Vagina (tissue), 2 donors: ENCODE measurements at places on chromosomes 1 and 21.

DNA sequence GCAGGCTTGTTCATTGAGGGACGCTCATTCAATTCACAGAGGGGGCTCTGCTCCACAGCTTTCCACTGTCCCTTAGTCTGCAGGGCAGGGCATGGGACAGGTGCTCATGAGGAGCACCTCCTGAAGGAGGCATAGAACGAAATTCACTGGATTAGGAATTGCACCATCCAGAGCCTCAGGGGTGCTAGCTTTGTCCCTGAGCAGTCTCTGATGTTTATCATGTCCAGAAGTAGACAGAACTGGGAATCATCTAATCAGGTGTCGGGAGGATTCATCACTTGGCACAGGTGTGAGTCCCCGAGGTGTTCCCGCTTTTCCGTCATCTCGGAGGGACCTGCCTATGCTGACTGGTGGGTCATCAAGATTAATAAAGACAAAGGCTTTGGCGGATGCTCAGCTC lies 321.4 kb downstream of the AJAP1 start:
- DNase-seq, result peak; percentile 61
- H3K36me3 ChIP-seq, result no peaks in the 10 kb centered on the region
- H3K4me1 ChIP-seq, result no peaks in the 10 kb centered on the region

GRCh38 chr1:153519242-153519641 lies 16.5 kb downstream of the S100A6 start:
- H3K4me1 ChIP-seq, result peaks cover 7% of the 10 kb centered on the region
- DNase-seq, result peak; percentile 37
- no peaks in the 10 kb centered on the region for H3K27me3 ChIP-seq
- H3K36me3 ChIP-seq, result no peaks in the 10 kb centered on the region
- no peak overlapping the region for H3K4me3 ChIP-seq
- no peak overlapping the region for H3K27ac ChIP-seq

DNA sequence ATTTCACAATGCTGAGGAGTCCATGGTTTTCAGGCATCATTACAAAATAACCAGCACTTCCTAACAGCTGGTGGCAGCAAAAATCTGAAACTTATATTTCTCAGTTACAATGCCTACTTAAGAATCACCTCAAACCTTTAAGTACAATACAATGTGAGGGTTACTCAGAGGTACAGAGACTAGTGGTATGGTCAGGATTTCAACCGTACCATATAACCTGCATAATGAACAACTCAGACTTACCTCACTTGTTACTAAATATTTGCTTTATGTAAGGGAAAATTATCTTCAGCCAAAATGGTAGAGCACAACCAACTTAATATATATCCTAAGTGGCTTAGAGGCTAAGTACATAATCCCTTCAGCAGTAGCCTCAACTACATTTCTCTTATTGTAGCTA lies 344.5 kb downstream of the SMYD3 start:
- peaks cover 5% of the 10 kb centered on the region for H3K4me1 ChIP-seq
- no peak overlapping the region for H3K4me3 ChIP-seq
- H3K36me3 ChIP-seq, result no peaks in the 10 kb centered on the region
- H3K27ac ChIP-seq, result no peak overlapping the region
- H3K27me3 ChIP-seq, result no peaks in the 10 kb centered on the region

DNA sequence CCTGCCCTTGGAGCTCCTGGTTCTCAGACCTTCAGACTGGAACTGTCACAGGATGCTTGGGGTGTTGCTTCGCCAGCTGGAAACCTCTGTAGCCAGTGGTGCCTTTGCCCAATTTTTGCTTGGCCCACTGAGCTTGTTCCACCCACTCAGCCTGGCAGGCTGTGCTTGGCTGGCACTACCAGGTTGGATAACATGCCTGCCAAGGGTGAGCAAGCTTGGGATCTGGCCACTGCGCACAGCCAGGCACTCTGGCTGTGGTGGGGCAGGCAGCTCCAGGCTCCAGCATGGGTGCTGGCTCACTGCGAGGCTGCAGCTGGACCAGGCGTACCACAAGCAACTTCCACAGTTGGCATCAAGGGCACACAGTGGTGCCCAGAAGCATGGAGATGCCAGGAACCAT lies 967.8 kb upstream of the NCAM2 start:
- no peaks in the 10 kb centered on the region for H3K27me3 ChIP-seq
- no peak overlapping the region for H3K27ac ChIP-seq
- no peak for DNase-seq
- no peak overlapping the region for H3K4me3 ChIP-seq

- DNase-seq, result no peak
- H3K27me3 ChIP-seq, result no peaks in the 10 kb centered on the region
- no peak overlapping the region for H3K4me3 ChIP-seq
- no peaks in the 10 kb centered on the region for H3K36me3 ChIP-seq
These were observed 29.4 kb downstream of the PALMD start for GRCh38 chr1:99675292-99675691.

DNA sequence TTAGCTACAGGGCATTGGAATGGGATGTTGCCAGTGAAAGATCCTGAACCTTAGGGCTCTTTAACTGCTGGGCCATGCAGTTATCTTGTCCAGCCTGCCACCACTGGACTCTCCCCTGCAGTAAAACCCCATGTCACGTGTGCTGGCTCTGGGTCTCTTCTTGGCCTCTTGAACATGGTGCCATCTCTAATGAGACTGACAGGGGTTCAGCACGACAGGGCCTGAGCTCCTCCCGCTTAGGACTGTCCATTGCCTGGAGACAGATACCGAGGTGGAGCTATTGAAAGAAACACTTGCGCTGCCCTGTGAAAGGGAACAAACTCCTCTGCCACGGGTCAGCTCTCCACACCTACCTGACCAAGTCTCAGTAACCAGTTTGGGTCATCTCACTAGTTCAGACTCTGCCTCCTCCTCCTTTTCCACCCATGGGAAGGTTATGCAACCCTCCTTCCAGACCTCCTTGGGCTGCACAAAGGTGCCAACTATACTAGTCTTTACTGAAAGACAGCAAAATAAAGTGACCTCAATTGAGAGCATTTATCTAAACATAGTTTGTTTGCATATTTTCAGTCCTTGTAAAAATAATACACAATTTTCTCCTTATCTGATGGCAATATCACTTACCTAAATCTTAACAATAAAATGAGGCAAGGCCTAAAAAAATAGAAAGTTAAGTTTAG lies 66.0 kb downstream of the GNG12 start:
- peak overlapping the region; percentile 65 for H3K27ac ChIP-seq
- no peaks in the 10 kb centered on the region for H3K27me3 ChIP-seq
- H3K4me3 ChIP-seq, result no peak overlapping the region
- peaks cover 24% of the 10 kb centered on the region for H3K4me1 ChIP-seq

DNA sequence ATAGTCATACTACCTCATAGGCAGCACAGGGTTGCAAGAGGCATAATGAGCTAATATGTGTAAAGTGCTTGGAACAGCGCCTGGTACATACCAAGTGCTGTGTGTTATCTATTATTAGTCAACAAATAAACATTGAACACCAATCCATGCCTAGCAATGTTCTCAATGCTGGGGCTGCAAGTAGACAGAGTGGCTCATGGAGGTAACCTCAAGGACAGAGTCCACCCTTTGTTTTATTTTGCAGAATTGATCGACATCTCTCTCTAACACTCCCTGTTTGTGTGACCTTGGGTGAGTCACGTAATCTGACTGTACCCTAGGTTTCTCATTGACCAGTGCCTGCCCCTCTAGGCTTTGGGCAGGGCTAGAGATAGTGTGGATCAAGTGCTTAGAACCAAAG lies 164.0 kb upstream of the KLHDC7A start:
- no peaks in the 10 kb centered on the region for H3K4me1 ChIP-seq
- H3K27ac ChIP-seq, result no peak overlapping the region
- no peak for DNase-seq
- no peak overlapping the region for H3K4me3 ChIP-seq
- H3K27me3 ChIP-seq, result no peaks in the 10 kb centered on the region

- H3K36me3 ChIP-seq, result no peaks in the 10 kb centered on the region
- H3K4me3 ChIP-seq, result no peak overlapping the region
- H3K27me3 ChIP-seq, result no peaks in the 10 kb centered on the region
- H3K27ac ChIP-seq, result no peak overlapping the region
- peaks cover 24% of the 10 kb centered on the region for H3K4me1 ChIP-seq
These were observed 25.2 kb upstream of the DYRK1A start for GRCh38 chr21:37341254-37341960.

GRCh38 chr1:47786316-47786715 lies 210.9 kb downstream of the TRABD2B start:
- no peak for DNase-seq
- no peaks in the 10 kb centered on the region for H3K36me3 ChIP-seq
- H3K27ac ChIP-seq, result no peak overlapping the region
- no peak overlapping the region for H3K4me3 ChIP-seq

GRCh38 chr21:38219049-38219628 lies 37.7 kb upstream of the KCNJ15 start:
- H3K27ac ChIP-seq, result no peak overlapping the region
- no peaks in the 10 kb centered on the region for H3K27me3 ChIP-seq
- no peaks in the 10 kb centered on the region for H3K36me3 ChIP-seq
- DNase-seq, result no peak
- H3K4me3 ChIP-seq, result no peak overlapping the region
- H3K4me1 ChIP-seq, result no peaks in the 10 kb centered on the region

DNA sequence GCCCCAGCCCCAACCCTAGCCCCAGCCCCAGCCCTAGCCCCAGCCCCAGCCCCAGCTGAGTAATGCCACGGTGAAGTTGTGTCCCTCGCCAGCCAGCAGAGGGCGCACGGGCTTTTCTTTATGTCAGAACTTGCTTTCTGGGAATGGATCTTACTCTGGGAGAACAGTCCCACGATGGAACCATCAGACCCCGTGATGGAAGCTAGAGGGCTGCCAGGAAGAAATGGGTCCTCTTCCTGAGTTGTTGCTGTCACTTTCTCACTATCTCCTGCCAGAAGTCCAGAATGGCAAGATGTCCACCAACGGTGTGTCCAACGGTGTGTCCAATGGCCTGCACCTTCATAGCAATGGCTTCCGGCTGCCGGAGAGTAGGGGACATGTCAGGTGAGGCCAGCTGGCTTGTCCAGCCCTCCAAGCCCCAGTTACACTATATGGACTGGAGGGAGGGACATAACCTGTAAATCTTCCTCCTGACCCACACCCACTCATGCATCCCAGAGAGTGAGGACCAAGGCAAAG lies 25.1 kb upstream of the TMEM222 start:
- peaks cover 41% of the 10 kb centered on the region for H3K4me1 ChIP-seq
- H3K27me3 ChIP-seq, result no peaks in the 10 kb centered on the region
- no peak for DNase-seq
- no peak overlapping the region for H3K4me3 ChIP-seq
- no peaks in the 10 kb centered on the region for H3K36me3 ChIP-seq

DNA sequence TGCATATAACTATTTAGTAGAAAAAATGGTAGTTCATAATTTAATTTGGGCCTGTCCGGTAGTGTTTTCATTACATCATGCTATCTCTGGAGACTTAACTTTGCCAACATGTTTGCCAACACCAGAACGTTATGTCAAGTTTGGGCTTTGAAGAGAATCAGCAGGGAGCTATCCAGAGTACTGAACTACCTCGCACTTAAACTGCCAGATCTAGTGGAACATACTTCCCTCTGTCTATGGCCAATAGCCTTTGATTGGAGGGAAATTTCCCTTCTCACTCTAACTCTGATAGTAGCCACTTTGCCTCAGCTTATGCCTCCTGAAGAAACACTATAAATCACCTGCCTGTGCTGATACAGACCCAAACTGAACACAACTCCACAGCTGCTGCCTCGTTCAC lies 10.0 kb downstream of the LRRC53 start:
- no peaks in the 10 kb centered on the region for H3K27me3 ChIP-seq
- no peak overlapping the region for H3K27ac ChIP-seq
- DNase-seq, result no peak
- no peaks in the 10 kb centered on the region for H3K36me3 ChIP-seq

DNA sequence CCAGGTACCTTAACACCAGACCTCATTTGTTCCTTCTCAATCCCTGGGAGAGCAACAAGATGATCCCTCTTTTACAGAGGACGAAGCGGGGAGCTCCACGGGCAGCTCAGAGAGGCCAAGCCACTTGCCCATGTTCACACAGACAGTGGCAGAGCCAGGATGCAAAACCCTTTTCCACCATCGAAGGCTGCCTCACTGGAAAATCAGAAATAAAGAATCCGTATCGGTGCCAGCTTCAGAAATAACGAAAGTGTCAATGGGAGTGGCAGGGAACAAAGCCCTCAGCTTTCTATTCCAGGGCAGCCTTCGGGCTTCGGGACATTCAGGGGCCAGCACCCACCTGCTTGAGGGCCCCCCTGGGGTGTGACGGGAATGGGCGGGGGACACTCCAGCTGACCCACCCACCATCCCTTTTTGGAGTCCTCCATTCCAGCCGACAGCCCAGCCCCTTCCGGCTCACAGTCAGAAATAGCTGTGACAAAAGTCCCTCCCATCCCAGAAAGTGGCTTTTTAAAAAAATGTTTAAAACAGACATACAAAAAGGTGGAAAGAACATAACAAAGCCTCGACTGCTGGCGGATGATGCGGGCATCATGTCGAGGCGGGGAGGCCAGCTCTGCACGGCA lies 6.0 kb downstream of the IFFO2 start:
- no peaks in the 10 kb centered on the region for H3K36me3 ChIP-seq
- H3K4me1 ChIP-seq, result peaks cover 100% of the 10 kb centered on the region
- peak overlapping the region; percentile 89 for H3K27ac ChIP-seq
- no peaks in the 10 kb centered on the region for H3K27me3 ChIP-seq
- DNase-seq, result no peak

DNA sequence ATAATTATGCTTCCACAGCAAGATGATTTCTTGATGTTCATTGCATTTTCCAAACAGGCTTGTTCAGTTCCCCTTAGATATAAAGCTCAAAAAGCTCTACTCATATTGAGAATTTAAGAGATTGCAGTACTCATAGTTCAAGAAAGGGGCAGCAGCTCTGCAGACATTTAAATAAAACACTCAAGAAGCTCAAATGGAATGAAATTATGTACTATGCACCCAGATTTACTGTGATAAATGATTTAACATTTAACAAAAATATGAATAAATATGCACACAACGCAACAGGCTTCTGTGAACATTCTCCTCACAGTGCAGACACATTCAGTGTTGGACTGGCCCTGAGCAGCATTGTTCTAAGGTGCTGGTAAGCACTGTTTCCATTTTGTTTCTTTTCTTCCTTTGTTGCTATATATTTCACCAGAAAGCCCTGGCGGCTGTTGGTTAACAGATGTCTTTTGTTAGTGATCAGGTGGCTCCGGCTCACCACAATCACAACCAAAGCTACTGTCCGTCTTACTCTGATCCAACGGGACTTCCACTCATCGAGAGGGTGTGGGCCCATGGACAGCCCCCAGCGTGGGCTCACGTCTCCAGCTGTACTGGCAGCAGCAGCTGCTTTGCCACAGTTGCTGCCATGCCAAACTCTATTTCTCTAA lies 1440.3 kb downstream of the NCAM2 start:
- no peak overlapping the region for H3K4me3 ChIP-seq
- no peaks in the 10 kb centered on the region for H3K36me3 ChIP-seq
- H3K27ac ChIP-seq, result no peak overlapping the region
- H3K4me1 ChIP-seq, result no peaks in the 10 kb centered on the region
- H3K27me3 ChIP-seq, result no peaks in the 10 kb centered on the region

DNA sequence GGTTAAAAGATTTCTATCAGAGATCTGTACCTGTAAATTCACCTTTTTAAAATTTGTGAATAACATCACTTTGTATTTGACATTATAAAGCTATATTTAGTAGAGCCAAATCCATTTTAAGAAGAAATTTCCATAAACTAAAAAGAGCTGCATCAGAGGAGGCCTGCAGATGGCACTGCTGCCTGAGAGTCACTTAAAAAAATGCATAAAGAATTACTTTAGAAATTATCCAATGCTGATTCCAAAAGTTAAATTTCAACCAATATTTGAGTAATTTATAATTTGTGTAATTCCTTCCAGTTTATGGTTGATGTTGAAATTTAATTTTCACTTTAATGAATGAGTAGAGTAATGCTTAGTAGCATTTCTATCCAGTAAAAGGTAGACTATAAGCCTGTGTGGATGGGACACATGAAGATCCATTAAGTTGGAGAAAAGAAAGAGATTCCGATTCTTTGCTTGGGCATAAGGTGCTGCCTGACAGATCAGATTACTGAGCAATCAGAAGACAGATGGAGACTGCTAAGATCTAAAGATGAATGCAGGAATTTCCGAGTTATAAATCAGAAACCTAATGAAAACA lies 20.7 kb upstream of the RPE65 start:
- H3K27ac ChIP-seq, result no peak overlapping the region
- DNase-seq, result no peak
